ENCODE measurements at places on chromosomes 16 and 17.

- no peak for DNase-seq
Observed at GRCh38 chr16:1079786-1080525, 7.4 kb downstream of the SSTR5 start.

DNA sequence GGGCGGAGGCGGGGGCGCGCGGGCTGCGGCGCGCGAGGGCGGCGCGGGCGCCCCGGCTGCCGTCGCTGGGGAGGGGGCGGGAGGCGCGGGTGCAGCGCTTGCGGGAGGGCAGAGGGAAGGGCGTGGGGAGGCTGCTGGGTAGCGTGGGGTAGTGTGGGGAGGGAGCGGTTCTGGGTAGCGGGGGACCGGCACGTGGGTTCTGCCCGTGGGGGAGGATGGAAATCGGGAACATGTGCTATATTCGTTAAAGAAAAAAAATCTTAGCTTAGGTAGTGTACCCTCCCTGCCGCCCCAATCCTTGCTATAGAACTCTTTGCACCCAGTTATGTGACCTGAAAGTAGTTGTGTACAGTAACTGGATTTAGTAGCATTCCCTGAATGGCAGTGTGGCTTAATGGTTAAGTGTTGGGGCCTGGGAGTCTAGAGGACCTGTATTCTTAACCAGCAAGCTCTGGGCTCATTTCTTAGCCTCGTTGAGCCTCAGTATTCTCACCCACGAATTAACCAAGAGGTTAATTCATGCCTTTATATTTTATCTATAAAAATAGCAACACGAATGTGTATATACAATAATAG, 646 bp downstream of the RABEP1 start:
- DNase-seq = no peak

GRCh38 chr16:1279945-1280589, 24.2 kb downstream of the TPSD1 start:
- DNase-seq = no peak

GRCh38 chr16:12448504-12448903, 355.2 kb downstream of the CPPED1 start:
- no peak for DNase-seq

DNA sequence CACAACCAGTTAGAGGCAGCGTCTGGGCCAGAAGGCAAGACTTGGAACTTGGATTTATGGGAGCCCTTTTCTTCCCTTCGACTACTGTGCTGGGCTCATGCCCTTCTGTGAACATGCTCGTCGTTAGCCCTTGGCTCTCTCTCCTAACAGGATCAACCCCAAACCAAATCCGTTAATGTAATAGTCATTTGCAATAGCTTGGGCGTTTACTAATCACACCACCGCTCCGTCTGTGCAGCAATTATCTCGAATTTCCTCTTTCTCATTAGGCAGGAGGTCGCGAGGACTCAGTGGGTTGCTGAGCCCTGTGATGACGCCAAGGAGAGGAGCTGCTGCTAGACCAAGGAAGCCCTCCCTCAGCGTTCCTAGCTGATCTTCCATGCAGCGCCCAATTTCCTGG, 114.7 kb downstream of the ENGASE start:
- no peak for DNase-seq

GRCh38 chr16:85755929-85756768, 5.3 kb upstream of the C16orf74 start:
- no peak for DNase-seq

GRCh38 chr17:75124041-75124818, 7.3 kb downstream of the NT5C start:
- DNase-seq = peak; percentile 91

GRCh38 chr16:58032710-58033293, 7.2 kb downstream of the MMP15 start:
- peak; percentile 48 for DNase-seq

DNA sequence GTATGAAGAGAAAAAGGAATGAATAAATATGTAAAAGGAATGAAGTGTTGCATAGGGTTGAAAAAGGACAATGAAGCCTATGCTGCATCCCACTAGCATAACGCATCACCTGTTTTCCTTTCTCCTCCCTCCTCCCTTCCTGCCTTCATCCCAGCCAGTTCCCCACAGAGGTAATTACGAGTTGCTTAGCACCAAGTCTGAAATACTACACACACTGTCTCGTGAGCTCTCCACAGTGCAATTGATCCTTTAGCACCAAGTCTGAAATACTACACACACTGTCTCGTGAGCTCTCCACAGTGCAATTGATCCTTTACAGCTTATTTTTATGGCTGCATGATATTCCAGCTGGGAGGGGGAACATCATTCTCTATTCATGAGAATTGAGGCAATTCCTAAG, 1.1 kb upstream of the DRC7 start:
- no peak for DNase-seq

GRCh38 chr16:4391631-4392381, 20.2 kb downstream of the VASN start:
- DNase-seq = no peak

- peak; percentile 5 for DNase-seq
Observed at GRCh38 chr16:89197633-89198416, 2.5 kb downstream of the SLC22A31 start.

DNA sequence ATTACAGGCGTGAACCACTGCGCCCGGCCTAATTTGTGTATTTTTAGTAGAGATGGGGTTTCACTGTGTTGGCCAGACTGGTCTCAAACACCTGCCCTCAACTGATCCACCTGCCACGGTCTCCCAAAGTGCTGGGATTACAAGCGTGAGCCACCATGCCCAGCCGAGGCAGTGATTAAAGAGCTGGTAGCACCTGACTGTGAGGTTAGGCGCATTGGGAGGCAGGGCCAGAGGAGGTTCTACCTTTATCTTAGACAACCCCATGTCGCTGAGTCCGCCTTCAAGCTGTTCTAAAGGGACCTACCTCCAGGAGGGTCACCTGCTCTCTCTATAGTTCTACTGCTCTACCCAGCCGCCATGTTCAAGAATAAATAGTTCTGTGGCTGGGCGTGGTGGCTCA, 8.1 kb downstream of the RSL1D1 start:
- DNase-seq = no peak

GRCh38 chr17:17395885-17396284, 80.9 kb upstream of the MED9 start:
- DNase-seq = no peak

Measured in hepatocyte (in vitro differentiated cells).